Pancreas (tissue), 10 donors: ENCODE measurements at places on chromosomes 16 and 17. TPM values are rescaled to one million over a fixed set of nuclear protein-coding genes. Genes with fewer than 3 reads are reported as not detected.
A peak's percentile ranks its signal among the peaks of the same experiment; 100 is the strongest.

Gene ZNF287
- total RNA-seq, result 2.9 TPM

Gene CNGB1
- total RNA-seq, result not detected

GRCh38 chr16:81212830-81213465 lies 25.5 kb upstream of the BCO1 start:
- no peak for DNase-seq

- DNase-seq, result no peak
These were observed 5.1 kb downstream of the ETV4 start for GRCh38 chr17:43540821-43541674.

GRCh38 chr16:8720080-8720966 lies 45.9 kb downstream of the ABAT start:
- DNase-seq, result peak; percentile 35

DNA sequence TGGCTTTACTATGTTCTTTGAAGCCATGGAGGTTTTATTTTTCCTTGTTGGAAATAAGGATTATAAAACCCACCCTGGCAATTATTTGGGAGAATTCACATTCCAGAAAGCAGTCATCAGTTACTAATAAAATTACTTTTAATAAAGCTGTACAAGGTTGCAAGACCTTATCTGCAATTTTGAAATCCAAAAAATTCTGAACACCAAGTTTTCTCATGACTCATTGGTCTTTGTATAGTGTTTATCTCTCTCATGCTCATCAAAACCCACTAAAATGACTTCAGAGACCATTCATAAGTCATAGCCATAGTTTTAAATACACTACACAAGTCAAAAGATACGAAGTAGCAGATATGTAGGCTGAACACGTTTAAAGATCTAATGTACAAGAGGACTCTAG lies 6.0 kb upstream of the KRT38 start:
- DNase-seq, result no peak

- DNase-seq, result no peak
These were observed 65.9 kb downstream of the PCTP start for GRCh38 chr17:55816532-55817396.

Gene MYLK3
- 0.13 TPM for total RNA-seq

GRCh38 chr16:30903596-30903995 lies 7.2 kb downstream of the CTF1 start:
- DNase-seq, result no peak

GRCh38 chr16:13300066-13300840 lies 398.9 kb downstream of the SHISA9 start:
- DNase-seq, result no peak

DNA sequence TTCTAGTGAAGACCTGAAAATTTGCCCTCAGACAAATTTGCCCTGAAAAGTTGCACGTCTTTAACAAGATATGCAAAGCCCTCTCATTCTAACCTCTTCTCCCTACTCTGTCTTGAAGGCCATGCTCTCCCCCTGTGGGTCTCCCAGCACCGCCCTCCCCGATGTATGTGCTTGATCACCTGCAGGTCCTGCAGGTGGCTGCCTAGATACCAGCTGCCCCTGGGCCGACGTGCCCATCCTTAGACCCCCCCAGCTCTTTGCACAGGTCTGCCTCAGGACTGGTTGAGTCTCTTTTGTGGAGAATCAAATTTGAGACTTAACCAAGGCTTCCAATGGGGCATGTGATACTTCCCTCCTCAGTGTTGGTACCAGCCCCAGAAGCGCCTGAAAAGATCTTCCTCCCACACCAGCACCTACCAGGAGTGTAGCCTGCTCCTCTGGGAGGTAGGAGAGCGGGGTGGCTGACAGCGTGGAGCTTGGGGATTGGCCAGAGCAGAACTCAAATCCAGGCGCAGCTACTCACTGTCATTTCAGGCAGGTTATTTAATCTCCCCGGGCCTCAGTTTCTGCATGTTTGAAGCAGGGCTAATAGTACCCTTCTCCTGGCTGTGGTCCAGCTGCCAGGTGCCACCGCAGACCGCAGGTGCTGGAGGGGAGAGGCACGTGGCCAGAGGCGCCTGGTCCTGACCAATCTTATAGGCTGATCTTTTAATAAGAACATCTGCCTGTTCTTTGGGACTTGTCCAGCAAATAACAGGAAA lies 4.5 kb upstream of the MRPL38 start:
- no peak for DNase-seq

GRCh38 chr17:6893382-6894205 lies 62.1 kb upstream of the TEKT1 start:
- no peak for DNase-seq

DNA sequence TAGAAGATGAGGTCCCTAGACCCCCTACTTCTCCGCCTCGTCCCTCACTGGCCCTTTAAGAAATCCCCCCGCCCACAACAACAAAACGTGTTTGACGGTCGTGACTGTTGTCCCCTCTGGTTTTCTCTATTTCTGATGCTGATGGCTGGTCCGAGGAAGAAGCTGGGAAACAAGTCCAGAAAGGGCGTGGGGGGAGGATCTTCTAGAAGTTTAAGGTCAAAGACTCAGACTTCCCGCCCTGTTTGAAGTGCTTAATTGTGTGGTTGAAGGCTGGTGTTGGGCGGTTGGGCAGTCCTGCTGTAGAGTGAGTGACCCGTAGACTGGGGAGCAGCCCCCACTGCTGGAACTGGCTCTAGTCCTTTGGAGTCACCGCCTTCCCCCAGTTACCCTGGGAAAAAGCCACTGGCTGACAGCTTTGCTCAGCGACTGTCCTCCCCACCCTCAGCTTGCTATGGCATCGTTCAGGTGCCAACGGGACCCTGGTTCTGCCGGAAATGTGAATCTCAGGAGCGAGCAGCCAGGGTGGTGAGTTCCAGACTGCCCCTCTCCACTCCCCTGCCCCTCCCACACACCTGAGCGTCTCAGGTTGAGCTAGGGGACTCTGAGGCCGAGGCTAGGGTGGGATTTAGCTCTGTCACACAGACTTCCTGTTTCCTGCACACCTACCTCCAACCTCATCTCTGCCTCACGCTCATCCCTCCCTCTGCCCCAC lies 1.6 kb downstream of the MLLT6 start:
- no peak for DNase-seq

DNA sequence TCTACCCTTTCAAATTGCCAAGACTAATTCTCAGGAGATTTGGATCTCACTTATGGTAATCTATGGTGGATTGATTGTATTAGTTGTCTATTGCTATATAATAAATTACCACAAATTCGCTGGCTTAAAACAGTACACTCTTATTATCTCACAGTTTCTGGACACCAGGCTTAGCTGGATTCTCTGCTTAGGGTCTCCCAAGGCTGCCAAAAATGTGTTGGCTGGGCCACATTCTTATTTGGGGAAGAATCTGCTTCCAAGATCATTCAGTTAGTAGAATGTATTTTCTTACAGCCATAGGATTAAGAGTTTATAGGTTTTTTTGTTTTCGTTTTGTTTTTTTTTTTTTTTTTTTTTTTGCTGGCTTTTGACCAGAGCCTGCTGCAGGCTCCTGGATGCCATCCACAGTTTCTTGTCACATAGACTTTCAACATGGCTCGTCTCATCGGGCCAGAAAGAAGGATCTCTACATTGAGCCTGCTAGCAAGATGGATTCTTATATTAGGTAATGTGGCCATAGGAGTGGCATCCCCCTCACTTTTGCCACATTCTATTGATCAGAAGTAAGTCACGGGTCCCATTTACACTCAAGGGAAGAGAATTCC lies 415.3 kb downstream of the KIF2B start:
- no peak for DNase-seq

GRCh38 chr16:6891496-6891895 lies 441.1 kb upstream of the RBFOX1 start:
- no peak for DNase-seq

DNA sequence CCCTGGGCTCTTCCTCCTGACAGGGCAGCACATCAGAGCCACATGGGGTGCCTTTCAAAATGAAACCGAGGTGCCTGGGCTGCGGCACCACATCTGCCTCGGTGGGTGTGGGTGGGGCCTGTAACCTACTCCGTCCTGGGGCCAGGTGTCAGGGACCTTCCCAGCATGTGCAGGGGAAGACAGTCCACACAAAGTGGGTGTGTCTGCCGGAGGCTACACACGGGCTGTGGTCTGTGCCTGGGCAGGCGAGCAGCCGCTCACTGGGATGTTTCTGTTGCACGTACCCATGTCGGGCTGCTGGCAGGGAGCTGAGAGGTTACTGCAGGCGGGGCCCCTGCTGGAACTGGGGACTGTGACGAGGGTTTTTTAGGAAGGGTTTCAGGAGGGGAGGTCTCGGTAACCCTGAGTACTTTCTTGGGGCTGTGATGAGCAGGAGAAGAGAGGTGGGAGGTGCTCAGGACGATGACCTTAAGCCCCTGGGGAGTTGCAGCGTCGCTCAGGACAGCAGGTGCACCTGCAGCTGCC lies 351.2 kb downstream of the SEC14L1 start:
- DNase-seq, result no peak

DNA sequence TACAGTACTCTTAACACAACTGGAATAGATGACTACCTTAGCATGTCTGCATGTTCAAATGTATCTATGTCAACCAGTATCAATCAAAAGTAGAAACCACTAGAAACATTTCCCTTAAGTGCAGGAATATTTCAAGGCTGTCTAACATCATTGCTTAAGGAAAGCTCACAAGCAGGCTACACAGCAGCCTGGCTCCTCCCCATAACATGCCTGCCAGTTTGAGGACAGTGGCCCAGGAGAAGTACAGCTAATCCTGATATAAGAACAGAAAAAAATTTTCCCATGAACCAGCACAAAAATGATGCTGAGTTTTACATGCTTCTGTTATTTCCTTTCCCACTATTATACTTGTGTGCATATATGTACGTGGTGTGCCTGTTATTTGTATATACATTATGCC lies 175.1 kb downstream of the MYO1D start:
- no peak for DNase-seq

- DNase-seq, result no peak
These were observed 110.3 kb upstream of the CHMP6 start for GRCh38 chr17:80881306-80881705.

DNA sequence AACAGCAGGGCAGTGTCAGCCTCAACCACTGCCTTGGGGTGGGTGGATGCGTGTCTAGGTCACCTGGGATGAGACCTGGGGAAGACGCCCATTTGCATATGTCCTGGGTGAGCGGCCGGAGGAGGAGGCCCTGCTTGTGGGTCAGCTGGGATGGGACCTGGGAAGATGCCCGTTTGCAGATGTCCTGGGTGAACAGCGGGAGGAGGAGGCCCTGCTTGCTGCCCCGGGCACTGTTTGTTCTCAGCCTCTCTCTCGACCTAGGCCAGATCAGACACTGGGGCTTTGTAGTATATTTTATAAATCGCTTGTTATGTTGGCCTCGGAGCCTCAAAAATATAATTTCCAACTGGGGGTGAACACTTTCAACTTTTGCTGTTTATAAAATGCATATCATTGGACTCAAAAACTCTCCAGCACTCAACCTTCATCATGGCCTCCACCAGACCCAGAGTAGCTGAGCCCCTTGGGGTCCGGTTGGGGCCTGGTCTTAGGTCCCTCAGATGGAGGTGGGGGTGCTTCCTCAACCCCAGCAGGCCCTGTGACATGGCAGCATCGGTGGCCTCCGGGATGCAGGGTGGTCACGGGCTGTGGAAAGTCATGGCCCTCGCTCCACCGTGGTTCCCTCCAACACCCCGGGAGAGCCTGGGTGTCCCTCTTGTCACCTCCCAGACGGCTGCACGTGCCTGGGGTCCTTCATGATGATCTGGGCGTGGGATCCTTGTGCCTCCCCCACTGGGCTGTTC lies 17.3 kb downstream of the DBNDD1 start:
- DNase-seq, result no peak

Gene CLEC18B
- total RNA-seq, result 1.4 TPM

- no peak for DNase-seq
These were observed 19.2 kb downstream of the ASIC2 start for GRCh38 chr17:33273743-33274410.

DNA sequence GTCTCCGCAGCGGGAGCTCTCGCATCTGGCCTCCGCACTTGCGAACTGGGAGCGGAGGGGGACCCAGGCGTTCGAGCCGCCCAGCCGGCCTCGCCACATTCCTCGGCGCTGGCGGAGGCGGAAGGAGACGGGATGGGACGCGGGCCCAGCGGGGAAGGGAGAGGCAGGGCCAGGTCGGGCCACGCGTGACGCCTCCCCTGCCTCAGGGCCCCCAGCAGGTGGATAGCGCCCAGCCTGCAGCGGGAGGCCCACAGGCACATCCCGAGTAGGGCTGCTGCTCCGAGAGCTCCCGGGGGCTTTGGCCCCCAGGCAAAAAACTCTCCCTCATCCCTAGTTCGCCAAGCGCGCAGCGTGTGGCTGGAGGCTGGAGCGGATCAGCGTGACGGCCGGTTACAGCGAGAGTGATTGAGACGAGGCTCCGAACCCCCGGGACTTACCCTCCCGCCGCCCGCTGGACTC lies 800 bp downstream of the PLEKHH3 start:
- peak; percentile 70 for DNase-seq

DNA sequence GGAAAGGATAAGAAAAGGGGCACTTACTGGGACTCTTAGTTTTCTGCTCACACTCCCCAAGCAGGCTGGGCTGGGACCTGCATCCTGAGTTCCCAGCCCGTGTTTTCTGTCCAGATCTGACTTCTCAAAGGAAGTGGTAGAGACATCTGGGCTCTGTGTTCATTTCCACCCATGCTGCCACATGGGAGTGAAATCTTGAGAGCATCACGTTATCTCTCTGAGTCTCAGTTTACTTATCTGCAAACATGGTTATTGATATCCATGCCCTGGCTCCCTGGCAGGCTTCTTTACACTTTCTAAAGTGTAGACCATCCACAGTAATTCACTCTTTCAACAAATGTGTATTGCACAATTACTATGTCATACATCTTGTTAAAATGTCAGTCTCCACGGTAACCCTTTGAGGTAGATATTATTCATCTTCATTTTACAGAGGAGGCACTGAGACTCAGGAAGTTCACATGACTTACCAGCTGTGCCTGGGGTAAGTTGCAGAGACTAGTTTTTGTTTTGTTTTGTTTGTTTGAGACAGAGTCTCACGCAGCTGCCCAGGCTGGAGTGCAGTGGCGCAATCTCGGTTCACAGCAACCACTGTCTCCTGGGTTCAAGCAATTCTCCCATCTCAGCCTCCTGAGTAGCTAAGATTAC lies 3.4 kb downstream of the ZNF688 start:
- no peak for DNase-seq

Gene LPO
- total RNA-seq, result not detected

DNA sequence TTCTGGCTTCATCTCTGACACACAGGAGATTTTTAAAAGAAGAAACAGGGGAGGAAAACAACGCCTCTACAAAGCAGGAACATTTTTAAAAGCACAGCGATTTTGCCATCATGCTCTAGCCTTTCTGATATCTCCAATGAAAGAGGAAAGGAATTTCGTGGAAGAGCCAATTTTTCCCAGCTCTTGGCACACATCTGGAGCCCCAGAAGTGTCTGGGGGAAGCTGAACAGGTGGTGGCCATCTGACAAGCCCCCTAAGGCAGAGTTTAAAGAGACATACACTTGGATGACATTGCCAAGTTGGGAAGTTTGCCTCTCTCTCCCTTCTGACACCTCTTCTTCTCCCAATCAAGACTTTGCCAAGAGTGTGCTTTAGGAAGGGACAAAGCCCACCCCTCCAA lies 82.1 kb downstream of the CCT6B start:
- no peak for DNase-seq

- DNase-seq, result no peak
These were observed 1355.2 kb downstream of the CDH8 start for GRCh38 chr16:60681043-60681442.

Gene MEFV
- 1.1 TPM for total RNA-seq

Gene SRL
- 0.14 TPM for total RNA-seq

- DNase-seq, result peak; percentile 91
These were observed 191.1 kb upstream of the CIBAR2 start for GRCh38 chr16:85303354-85303883.
